ENCODE measurements at places on chromosomes 6 and 20.

GRCh38 chr20:10954908-10955580 lies 281.2 kb upstream of the JAG1 start:
- DNase-seq, result no peak

GRCh38 chr20:34663213-34663943 lies 13.5 kb downstream of the PIGU start:
- DNase-seq, result no peak

GRCh38 chr6:56482525-56482924 lies 160.2 kb downstream of the DST start:
- DNase-seq, result no peak

GRCh38 chr6:96926425-96926824 lies 1.9 kb downstream of the KLHL32 start:
- DNase-seq, result no peak

DNA sequence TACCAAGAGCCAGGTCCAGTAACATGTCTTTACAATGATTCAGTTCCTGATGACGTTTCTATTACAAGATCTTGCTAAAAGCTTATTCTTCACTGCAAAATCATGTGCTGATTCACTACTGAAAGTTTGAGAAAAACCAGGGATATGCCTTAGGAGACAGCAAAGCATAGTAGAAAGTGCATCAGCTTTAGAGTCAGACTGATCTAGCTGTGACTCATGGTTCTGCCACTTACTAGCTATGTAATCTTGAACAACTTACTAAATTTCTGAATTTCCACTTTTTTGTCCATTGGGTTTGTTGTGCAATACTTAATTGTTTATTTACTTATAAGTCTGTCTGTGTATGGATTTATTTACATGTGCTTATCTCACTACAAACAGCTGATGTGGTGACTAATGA lies 198.5 kb upstream of the RSPO3 start:
- no peak for DNase-seq

GRCh38 chr6:155372256-155372655 lies 58.0 kb upstream of the TFB1M start:
- DNase-seq, result no peak

GRCh38 chr20:45489083-45489531 lies 19.6 kb downstream of the WFDC2 start:
- DNase-seq, result no peak

- DNase-seq, result no peak
Observed at GRCh38 chr6:158361961-158362669, 49.9 kb downstream of the TULP4 start.
